ENCODE measurements at places on chromosomes 1 and 21.

DNA sequence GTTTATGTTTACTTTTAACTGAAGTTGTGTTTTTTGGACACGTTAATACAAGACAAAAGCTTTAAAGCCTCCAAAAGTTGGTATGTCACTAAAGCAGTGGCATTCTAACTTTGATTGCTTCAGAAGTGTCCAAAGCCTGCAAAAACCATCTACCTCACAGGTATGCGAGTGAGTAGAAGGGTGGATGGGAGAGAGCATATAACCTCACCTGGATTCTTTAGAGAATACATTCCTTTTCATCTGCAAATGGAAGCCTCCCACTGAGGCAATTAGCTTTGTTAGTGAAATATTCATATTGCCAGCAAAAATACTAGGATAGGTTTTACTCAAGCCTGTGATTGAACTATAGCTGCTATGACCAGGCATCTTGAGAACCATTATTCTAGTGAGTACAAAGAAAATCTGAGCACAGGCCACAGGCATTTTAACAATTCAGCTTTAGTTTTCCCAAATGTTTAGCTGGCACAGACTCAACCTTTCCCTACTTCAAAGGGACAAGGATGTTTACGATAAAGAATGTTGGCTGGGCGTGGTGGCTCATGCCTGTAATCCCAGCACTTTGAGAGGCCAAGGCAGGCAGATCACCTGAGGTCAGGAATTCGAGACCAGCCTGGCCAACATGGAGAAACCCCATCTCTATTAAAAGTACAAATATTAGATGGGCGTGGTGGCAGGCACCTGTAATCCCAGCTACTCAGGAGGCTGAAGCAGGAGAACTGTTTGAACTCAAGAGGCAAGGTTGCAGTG, 39.7 kb downstream of the MAP3K21 start:
- no peak for DNase-seq

- DNase-seq: peak; percentile 48
Observed at GRCh38 chr1:186374303-186375151, 526 bp downstream of the TPR start.

- no peak for DNase-seq
Observed at GRCh38 chr21:36799869-36800268, 101.0 kb downstream of the SIM2 start.

GRCh38 chr21:35361988-35362387, 312.9 kb upstream of the RUNX1 start:
- no peak for DNase-seq

DNA sequence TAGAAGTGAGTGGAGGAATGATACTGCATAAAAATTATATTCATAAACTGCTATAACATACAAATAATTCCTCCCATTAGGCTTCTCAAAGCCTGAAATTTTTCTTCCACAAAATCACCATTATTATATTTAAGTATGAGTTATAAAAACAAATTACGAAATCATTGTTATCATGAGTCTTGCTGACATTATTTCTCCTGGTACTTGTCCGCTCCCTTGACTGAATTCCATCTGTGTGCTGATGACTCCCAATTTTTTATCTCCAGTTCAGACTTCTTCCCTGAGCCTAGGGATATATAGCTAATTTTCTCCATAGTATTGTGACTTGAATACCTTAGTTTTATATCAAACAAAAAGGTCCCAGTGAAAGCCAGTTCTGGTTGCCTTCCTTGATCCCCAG, 268.2 kb downstream of the HMCN1 start:
- DNase-seq: no peak

GRCh38 chr21:33007747-33008146, 18.0 kb upstream of the OLIG2 start:
- DNase-seq: peak; percentile 3

GRCh38 chr1:117886101-117886795, 43.2 kb downstream of the GDAP2 start:
- no peak for DNase-seq

- no peak for DNase-seq
Observed at GRCh38 chr1:18924221-18924691, 21.9 kb upstream of the ALDH4A1 start.

DNA sequence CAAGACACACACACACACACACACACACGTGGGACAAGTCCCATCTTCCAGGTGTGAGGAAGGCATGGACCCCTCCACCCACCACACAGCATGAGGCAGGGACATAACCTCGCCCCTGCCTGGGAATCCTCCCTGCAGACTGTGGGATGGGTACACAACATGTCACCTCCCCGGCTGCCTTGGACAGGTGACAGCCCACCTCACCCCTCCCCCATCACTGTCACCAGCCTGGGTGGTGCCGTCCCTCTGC, 40.7 kb downstream of the AHDC1 start:
- no peak for DNase-seq

DNA sequence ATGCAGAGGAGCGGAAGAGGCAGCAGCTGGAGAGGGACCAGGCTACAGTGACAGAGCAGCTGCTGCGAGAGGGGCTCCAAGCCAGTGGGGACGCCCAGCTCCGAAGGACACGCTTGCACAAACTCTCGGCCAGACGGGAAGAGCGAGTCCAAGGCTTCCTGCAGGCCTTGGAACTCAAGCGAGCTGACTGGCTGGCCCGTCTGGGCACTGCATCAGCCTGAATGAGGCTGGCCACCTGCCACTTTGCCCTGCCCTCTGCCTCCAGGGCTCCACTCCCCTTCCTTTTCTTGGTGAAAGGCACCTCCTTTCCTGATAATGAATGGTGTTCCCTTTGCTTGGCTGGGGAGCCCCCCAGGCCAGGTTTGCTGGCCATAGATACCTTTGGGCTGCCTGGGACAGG, 3.3 kb upstream of the HMGN2 start:
- no peak for DNase-seq

- no peak for DNase-seq
Observed at GRCh38 chr21:46295177-46295770, 9.1 kb downstream of the YBEY start.

DNA sequence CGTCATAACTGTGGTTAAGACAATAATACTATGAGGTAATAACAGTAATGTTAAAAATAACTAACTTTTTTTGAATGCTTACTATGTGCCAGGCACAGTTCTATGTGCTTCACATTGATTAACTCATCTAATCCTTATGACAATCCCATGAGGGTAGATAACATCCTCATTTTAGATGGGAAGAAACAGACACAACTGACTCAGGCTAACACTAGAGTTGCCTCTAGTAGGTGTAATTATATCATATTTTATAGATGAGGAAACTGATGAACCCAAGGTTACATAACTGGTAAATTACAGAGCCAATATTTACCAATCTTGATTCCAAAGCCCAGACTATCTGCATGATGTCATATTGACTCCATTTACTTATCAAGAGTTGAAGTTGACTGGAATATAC, 23.5 kb downstream of the SERPINC1 start:
- DNase-seq: no peak

GRCh38 chr1:154481053-154481452, 21.0 kb upstream of the TDRD10 start:
- DNase-seq: no peak

DNA sequence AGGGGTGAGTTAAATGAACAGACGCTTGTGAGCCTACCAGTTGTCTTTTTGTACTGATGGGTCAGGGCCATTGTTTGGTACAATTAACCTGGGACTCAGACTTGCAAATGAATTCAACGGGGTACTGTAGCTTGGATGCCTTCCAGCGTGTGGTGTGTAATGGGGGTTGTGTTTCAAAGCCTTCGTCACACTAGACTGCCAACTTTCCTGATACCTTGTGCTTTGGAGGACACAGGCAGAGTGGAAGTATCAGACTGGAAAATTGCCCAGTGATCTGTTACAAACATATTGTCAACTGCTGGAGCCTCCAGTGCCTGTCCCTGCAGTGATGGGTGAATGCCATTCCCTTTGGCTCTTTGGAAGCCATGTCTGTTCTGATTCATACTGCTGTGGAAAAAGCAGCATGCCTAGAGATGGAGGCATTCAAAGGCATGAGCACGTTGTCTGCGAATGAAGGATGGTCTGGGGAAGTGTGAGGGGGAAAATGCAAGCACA, 384.5 kb downstream of the LMX1A start:
- DNase-seq: no peak

GRCh38 chr1:183214021-183214970, 28.2 kb downstream of the LAMC2 start:
- DNase-seq: no peak

DNA sequence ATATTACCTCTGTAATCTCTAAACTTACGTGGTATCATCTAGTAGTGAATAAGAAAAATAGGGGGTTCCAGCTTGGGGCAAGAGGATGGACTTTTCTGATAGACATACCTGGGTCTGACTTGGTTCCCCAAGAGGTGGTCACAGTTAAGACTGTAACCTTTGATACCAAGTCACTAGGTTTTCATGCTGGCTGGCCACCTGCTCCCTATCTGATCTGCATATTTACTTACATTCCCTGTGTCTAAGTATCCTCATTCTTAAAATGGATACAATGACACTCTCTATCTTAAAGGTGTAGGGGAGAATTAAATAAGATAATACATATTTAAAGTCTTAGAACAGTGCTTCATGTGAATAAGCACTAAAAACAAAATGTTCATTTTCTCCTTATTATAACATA, 312.1 kb downstream of the DSCAM start:
- no peak for DNase-seq

DNA sequence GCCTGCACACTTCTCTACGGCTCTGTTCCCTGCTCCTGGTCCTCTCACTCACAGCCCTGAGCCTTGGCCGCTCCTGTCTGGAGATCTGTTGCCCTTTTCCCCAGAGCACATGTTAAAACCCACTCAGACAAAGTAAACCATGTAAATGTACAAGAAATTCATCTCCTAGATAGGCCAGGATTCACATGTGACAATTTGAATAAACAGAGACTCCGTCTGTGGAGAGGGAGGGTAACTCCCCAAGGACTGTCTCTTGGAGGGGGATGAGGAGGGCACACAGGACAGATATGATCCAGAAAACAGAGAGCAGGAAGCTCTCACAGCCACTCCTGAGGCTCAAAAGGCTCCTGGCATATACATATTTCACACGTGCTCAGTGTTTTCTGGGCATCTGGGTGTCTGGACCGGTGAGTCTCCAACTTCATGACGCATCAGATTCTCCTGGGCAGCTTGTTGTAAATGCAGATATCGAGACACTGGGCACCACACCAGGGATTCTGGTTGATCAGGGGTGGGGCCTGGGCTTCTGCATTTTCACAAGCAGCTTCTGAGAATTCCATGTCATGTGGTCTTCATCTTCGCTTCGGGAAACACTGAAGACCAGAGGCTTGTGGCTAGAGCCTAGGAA, 6.4 kb upstream of the KAZN start:
- no peak for DNase-seq

DNA sequence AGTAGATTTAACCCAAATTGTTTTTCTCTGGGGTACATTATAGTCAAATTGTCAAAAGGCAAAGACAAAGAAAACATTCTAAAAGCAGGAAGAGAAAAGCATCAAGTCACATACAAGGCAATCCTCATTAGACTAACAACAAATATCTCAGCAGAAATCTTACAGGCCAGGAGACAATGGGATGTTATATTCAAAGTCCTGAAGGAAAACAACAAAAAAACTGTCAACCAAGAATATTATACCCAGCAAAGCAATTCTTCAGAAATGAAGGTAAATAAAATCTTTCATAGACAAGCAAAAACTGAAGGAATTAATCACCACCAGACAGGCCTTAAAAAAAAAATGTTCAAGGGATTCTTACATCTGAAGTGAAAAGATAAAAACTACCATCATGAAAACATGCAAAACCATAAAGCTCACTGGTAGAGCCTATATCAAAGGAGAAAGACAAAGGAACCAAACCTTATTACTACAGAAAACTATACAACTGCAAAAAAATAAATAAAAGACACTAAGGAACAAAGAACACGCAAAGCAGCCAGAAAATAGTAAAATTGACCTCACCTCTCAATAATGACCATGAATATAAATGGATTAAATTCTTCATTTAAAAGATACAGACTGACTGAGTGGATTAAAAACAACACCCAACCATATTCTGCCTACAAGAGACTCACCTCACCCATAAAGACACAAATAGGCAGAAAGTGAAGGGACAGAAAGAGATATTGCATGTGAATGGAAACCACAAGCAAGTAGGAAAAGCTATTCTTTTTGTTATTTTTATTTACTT, 113.8 kb upstream of the ZC3H11B start:
- DNase-seq: no peak

- DNase-seq: no peak
Observed at GRCh38 chr1:95948023-95948422, 714.0 kb downstream of the RWDD3 start.

- DNase-seq: no peak
Observed at GRCh38 chr1:201226859-201227488, 36.4 kb downstream of the IGFN1 start.

DNA sequence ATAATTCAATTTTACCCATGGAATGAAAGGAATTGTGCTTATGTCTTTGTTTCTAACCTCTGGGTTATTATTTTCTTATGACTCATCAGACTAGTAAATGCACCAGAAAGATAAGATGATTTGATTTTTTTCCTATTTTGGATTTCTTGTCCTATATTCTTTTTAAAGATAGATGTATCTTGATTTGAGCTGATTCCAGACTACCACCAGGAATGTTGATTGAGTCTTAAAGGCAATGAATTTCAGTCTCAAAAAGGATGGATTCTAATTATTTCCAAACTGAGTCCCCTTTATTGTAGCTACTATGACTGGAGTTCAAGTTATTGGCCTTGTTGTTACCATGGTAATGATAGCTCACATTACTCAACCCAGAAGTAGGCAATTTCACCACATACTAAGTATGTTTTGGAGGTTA, 95.8 kb upstream of the RGS4 start:
- no peak for DNase-seq

GRCh38 chr1:193960499-193960898, 774.1 kb upstream of the B3GALT2 start:
- no peak for DNase-seq

- no peak for DNase-seq
Observed at GRCh38 chr1:85585799-85586198, 5.2 kb downstream of the CCN1 start.

GRCh38 chr1:226366290-226366689, 41.6 kb downstream of the PARP1 start:
- no peak for DNase-seq

GRCh38 chr1:39478126-39478915, 13.1 kb upstream of the BMP8A start:
- no peak for DNase-seq

GRCh38 chr1:32806290-32806689, 10.9 kb downstream of the YARS1 start:
- no peak for DNase-seq

DNA sequence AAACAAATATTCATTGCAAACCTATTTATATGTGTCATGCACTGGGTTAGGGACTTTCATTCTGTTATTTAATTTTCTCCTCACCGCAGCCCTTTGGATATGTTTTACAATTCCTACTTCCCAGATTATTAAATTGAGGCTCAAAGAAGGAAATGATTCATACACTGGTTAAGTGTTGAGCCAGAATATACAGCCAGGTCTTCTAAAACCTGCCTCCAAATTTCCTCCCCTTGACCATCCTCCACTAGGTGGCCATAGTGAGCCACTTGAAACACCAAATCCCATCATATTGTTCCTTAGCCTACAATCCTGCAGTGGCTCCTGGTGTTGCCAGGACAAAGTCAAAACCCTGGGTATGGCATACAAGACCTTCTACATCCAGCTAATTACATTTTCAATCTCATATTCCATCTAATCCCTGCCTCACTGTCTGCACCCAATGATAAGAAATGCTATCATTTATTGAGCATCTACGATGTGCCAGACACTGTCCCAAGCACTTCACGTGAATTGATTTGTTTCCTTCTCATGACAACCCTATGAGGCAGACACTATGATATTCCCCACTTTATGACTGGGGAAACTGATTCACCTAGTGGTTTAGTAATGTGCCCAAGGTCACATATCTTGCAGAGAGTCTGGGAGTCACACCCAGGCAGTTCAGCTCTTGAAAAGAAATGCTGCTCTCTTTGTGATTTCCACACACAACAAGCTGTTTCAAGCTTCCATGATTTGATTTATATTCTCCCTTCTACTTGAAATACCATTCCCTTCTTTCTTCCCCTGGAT, 23.6 kb upstream of the KIRREL1 start:
- DNase-seq: no peak
